ENCODE measurements at places on chromosomes 3 and 15.

DNA sequence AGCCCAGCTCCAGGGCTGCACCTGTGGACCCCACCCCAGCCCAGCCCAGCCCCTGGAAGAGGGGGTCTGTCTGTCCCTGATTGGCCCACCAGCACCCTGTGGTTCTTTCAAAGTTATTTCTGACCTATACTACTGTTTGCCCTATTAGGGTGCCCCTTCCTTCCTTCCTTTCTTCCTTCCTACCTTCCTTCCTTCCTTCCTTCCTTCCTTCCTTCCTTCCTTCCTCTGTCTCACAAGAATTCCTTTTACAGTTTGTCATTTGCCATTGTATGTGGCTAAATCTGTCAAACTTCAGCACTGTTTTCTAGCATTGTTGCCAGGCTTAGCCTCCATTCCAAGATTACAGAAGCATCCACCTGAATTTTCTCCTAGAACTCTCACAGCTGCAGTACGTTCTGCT is 66.9 kb downstream of the KLF15 start:
- no peak for DNase-seq

GRCh38 chr3:64026346-64026745 is 3.1 kb upstream of the PSMD6 start:
- no peak for DNase-seq

DNA sequence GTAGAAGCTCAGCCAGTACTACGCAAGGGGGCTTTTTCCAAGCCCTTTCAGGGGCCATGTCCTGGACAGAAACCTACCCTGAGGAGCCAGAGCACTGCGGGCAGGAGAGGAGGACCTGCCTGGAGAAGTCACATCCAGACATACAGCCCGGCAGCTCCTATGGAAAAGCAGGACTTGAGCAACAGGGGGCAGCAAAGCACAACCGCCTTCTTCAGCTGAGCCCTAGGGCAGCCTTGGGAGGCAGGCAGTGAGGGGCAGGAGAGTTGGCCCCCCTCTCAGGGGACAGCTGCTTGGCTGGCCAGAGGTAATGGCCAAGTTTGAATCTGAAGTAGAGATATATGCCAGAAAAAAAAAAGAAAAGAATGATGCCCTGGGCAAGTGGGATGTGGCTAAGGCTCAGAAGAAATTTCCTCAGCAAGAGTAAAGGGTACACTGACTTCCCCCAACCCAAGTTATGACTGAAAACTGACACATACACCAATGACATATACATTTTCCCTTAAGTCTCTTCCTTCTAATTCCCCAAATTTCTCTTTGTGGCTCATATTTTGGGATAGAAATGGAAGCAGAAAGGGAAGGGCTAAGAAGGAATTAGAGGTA is 56.9 kb downstream of the CYP19A1 start:
- peak; percentile 80 for DNase-seq

DNA sequence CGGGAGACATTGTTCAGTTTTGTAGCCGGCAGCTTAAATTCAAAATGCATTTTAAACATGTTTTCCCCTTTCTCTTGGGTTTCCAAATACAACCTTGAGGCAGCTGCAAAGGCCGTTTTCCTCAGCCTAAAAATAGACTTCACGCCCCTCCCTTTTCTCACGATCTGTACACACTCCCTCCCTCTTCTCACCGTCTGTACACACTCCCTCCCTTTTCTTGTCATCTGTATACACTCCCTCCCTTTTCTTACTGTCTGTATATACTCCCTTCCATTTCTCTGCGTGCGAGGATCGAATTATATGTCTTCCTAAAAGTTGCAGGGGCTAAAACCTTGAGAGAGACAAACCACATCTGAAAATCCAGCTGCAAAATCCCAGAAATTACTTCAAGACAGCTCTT is 8.9 kb downstream of the MUC4 start:
- peak; percentile 40 for DNase-seq

- DNase-seq, result no peak
Observed at GRCh38 chr3:30185872-30186271, 420.5 kb upstream of the TGFBR2 start.

- DNase-seq, result no peak
Observed at GRCh38 chr3:152786977-152787681, 47.8 kb upstream of the P2RY1 start.

GRCh38 chr3:172442606-172443005 is 5.7 kb downstream of the GHSR start:
- DNase-seq, result no peak

- peak; percentile 78 for DNase-seq
Observed at GRCh38 chr3:112043621-112044201, 9.2 kb downstream of the TMPRSS7 start.

- peak; percentile 44 for DNase-seq
Observed at GRCh38 chr3:131386429-131387165, 5.0 kb downstream of the NUDT16 start.

DNA sequence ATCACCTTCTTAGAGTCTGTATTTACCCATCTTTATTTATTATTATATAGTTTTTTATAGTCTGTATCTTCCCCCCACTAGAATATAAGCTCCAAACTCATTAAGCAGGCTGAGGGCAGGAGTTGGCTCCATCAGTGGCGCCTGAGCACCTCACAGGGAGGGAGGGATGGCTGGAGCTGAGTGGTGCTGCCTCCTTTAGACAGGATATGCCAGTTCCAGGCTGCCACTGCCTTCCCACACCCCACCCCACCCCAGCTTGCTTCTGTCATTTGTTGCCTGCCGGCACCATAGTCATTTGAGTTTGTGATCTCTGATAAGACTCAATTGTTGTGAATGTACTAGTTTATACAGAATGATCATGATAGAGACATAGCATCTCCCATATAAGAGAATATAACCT is 85.5 kb downstream of the KLHL25 start:
- DNase-seq, result no peak

- no peak for DNase-seq
Observed at GRCh38 chr15:40302288-40302886, 5.3 kb downstream of the PLCB2 start.

- DNase-seq, result no peak
Observed at GRCh38 chr15:29872716-29873115, 50.4 kb upstream of the TJP1 start.

GRCh38 chr3:110984456-110985250 is 87.0 kb upstream of the NECTIN3 start:
- no peak for DNase-seq

- DNase-seq, result peak; percentile 17
Observed at GRCh38 chr3:23864931-23865330, 51.9 kb downstream of the NKIRAS1 start.

GRCh38 chr15:65796610-65797078 is 4.6 kb upstream of the DENND4A start:
- peak; percentile 40 for DNase-seq

- no peak for DNase-seq
Observed at GRCh38 chr3:14397531-14397930, 4.9 kb upstream of the SLC6A6 start.

GRCh38 chr15:71891026-71891425 is 80.7 kb downstream of the NR2E3 start:
- peak; percentile 66 for DNase-seq

DNA sequence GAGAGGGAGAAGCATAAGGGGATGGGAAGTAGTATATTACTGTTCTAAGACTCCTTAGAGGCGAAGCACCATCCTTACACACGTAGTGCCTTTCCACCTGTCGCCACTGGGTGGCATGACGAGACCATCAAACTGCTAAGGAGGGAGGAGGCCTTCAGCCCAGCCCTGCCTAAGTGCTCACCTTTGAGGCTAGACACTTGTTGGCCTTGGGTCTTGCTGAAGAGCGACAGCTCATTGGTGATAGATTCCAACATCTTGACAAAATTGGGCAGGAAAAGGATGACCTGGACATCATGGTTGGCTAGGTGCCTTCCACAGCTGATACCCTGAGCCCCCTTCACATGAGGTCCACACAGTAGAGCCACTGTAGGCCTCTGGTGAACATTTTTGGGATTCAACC is 19.6 kb downstream of the CLK3 start:
- peak; percentile 65 for DNase-seq

DNA sequence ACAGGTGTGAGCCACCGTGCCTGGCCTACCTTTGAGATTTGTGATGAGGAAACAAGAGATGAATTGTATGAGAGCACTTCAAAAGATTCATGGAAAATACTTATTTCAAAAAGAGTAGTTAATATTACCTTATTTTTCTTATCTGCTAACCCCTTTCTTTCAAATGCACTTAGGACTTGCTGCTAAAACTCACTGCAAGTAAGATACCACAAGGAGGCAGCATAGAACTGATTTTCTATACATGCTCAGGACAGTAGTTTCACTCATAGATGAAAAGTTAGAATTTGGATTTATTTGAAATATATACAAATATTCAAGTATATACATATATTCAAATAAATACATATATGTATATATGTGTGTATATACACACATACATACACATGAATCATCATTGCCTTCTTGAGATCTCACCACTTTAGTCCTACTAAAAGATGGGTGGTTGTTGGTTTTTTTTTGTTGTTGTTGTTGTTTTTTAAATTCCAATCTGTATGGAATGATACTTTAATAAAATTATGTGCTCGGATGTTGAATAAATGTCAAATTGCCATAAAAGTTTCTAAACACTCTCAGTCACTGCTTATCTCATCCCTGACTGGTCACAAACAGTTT is 2.4 kb downstream of the CCNDBP1 start:
- peak; percentile 40 for DNase-seq

DNA sequence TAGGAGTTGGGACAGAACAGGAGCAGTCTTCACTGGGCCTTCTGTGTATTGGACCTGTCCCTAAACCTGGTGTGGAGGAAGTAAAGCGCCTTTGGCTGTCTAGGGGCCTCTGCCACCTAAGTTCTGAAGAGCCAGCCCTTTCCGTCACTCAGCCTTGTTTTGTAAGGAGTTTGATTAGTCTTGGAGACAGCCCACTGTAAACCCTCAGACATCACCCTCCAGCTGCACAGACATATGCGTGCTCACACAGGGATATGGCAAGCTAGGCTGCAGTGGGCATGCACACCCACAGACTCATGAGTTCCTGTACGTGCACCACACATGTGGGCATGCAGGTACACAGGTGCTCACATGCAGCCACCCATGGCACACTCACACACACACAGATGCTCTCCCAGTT is 5.2 kb downstream of the PRKCD start:
- DNase-seq, result no peak

GRCh38 chr15:98773616-98774015 is 125.3 kb downstream of the IGF1R start:
- no peak for DNase-seq

DNA sequence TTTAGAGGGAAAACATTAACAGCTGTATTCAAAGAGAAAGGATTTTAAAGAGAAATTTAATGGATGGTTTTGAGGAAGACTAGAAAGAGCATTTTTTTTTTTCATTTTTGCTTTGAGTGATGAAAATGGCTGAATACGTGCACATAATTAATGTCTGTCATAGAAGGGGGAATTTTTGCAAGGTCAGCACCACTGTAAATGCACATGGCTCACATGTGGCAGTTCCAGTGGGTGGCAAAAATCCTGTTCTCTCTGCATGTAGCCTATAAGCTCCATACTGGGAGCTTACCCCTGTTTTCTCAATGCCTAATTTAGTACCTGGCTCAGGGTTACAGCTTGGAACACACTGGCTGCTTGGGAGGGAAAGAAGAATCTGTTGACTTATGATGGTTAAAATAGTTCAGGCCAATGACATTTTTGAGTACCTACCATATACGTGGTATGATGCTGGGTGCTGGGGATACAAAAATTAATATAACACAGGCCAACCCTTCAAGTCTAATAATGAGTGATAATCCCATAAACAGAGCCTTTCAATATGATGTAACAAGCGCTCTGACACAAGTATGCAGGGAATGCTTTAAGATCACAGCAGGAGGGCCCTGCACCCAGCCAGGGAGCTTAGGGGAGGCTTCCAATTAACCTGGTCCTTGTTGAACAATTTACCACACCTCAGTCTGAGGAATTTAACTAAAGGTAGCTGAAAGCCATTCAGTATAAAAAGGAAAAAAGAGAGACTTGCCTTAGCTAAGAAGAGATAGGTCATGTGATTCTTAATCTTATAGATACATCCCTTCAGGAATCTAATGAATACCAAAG is 33.0 kb downstream of the HSPBAP1 start:
- DNase-seq, result no peak

- no peak for DNase-seq
Observed at GRCh38 chr3:69738859-69739203, 433 bp upstream of the MITF start.

- DNase-seq, result peak; percentile 60
Observed at GRCh38 chr3:66889750-66890494, 108.2 kb upstream of the KBTBD8 start.

GRCh38 chr3:126305427-126305826 is 51.8 kb downstream of the KLF15 start:
- DNase-seq, result no peak

- no peak for DNase-seq
Observed at GRCh38 chr3:8632402-8633237, 12.0 kb downstream of the SSUH2 start.

- peak; percentile 97 for DNase-seq
Observed at GRCh38 chr3:31196881-31197364, 302.5 kb upstream of the GADL1 start.

- no peak for DNase-seq
Observed at GRCh38 chr3:267101-267500, 70.5 kb downstream of the CHL1 start.

DNA sequence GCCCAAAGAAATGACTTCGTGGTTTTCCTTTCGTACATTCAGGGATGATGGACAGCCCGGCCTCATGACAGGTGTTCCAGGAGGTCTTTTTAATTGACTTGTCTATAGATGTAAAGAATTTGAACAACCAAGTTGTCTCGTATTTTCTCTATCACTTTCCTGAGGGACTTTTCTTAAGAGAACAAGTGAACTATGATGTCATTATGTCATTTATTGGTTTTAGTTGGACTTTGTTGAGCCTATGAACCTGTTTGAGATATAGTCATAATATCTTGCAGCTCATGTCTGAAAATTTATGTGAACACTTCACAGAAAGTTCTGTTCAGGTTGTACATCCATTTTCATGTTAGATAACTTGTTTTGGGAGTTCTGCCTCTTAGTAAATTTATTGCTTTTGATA is 89.2 kb downstream of the RBMS3 start:
- peak; percentile 21 for DNase-seq

- peak; percentile 70 for DNase-seq
Observed at GRCh38 chr15:40344631-40345120, 3.9 kb upstream of the CCDC9B start.

- no peak for DNase-seq
Observed at GRCh38 chr3:197787412-197787811, 3.6 kb upstream of the LRCH3 start.

DNA sequence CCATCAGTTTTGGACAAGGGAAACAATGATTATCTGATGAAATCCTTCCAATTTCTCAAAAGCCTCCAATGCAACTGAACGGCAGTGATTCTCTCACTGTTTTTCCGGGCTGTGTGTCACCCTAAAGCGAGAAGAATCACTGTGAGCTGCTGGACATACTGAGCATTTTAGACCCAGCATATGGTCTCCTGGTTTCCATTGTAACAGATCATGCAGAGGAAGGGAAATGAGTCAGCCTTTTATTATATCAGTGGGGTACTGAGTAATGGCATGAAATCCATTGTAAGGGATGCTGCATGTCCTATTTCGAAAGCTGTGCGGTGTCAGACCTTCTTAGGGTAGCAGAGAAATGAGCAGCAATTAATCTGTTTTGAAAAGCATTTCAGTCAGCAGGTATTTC is 287.1 kb downstream of the IL5RA start:
- DNase-seq, result no peak

- DNase-seq, result no peak
Observed at GRCh38 chr3:25894101-25894500, 104.2 kb downstream of the OXSM start.
